ENCODE measurements at places on chromosomes 5 and 9.

DNA sequence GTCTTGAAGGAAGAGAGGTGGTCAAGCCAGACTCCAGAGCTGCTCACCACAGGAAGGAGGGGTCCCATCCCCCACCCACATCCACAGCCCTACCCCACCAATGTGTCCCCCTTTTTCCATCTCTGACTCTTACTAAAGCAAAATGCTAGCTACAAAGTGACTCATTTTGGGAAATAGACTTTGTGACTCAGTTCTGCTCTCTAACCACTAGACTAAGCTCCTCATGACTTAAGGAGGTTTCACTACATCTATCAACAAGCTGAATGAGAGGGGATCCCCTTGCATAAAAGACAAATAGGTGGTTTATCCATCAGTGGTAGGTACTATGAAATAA lies 35.1 kb upstream of the ADRB2 start:
- DNase-seq, result no peak

- DNase-seq, result no peak
These were observed 52.0 kb downstream of the PTTG1 start for GRCh38 chr5:160473681-160474080.

GRCh38 chr5:139458580-139459407 lies 3.7 kb downstream of the ECSCR start:
- DNase-seq, result no peak

DNA sequence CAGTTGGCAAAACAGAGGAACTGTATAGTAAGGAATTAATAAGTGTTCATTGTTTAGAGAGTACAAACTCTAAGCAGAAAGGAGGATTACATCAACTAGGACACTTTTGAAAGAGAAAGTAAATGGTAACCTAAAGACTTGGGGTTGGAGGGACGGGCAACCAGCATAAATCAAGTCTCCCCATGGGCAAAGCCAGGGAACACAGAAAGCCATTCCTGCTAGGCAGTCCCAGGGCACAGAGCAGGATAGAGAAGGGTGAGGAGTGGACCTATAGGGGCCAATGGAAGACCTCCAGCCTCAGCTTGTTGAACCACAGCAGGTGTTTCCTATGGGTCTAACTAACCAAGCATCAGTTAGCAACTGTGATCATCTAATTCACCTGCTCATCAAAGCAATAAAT lies 9.2 kb upstream of the ERAP1 start:
- no peak for DNase-seq

GRCh38 chr5:133531594-133531993 lies 80.7 kb downstream of the FSTL4 start:
- DNase-seq, result no peak

DNA sequence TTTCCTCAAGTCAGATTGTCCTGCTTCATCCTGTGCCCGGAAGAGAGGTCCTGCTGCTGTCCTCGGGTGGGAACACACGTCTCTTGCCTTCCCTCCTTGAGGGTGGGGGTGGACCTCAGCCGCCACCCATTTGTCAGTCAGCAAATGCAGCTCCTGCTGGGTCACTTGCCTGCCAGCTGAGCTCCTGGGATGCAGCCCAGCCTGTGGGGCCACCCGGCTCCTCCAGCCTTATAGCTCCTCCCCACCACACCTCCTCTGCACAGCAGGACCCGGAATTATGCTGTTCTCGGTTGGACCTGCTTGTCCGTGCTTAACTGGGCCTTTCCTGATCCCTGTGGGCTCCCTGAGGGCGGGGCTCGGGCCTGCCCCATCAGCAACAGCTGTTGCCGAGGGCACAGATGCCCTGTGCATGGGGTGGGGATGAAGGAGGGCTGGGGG lies 52.7 kb downstream of the RXRA start:
- no peak for DNase-seq

- DNase-seq, result no peak
These were observed 180.4 kb upstream of the ANKRD55 start for GRCh38 chr5:56413546-56413945.
